ENCODE measurements at places on chromosomes 12 and 14.

DNA sequence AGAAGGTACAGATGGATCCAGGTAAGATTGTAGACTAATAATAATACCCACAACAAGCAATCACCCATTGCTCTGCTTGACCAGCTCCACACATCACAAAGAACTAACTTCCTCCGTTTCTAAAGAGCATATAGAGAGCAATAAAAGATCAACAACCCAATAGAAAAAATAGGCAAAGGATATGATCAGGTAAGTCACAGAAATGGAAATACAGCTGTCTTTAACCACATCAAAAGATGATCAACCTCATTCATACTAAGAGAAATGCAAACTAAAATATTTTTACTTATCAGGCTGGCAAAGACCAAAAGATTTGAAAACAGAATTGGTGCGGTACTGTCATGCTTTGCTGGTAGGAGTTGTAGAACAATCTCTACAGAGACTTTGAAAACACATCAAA is 8.9 kb downstream of the C2CD5 start:
- DNase-seq = no peak

DNA sequence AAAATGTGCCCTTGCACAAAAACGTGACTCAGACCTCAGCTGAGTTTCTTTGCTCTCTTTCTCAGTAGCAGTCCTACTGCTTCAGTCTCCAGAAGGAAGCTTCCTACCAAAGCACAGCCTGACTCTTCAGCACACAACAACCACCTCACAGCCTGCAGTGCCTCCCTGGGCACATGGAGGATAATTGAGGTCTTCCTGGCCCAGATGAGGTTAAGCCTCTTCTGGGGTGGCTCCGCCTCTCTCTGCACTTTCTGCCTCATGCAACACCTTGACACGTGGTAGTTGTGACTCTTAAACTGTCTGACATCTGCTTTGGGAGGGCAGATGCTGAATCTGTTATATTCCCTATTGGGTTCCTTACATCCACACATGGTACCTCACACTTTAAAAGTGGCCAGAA is 33.8 kb downstream of the GIT2 start:
- no peak for DNase-seq

GRCh38 chr12:123962513-123962912 is 10.1 kb downstream of the CCDC92 start:
- no peak for DNase-seq

DNA sequence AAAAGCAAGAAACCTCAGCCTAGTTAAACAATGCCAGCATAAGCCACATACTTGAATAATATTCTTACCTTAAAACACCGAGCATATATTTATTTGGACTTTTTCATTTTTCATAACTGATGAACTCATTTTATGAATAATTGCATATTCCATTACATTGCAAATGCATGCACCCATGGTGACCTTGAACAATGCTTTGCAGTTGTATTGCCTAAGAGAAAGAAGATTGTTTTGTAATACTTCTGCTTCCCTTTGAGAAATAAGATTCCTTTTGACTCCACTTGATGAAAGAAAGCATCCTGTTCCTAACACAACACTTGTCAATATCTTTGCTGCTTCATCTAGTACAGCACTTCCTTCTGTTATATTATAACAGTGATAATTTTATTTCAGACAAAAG is 1182.2 kb downstream of the FLRT2 start:
- DNase-seq = no peak

Measured in stimulated activated CD4-positive, alpha-beta T cell treated with anti-CD3 and anti-CD28 coated beads, Interleukin-15, amount 100 ng/mL, for 1 hour (primary cell).